Tracheal epithelial cell (primary cell): ENCODE measurements at places on chromosomes 3 and 15. TPM values are rescaled to one million over a fixed set of nuclear protein-coding genes. Genes with fewer than 3 reads are reported as not detected.

The CLDN1 gene
- 24.5 and 226 TPM in 2 replicates for total RNA-seq

The ARHGEF26 gene
- 0.24 and 0.85 TPM in 2 replicates for total RNA-seq

The LMAN1L gene
- total RNA-seq = 0.21 TPM in 1 of 2 replicates, not detected in the other

The SLC22A14 gene
- total RNA-seq = under 0.01 TPM in 1 of 2 replicates, not detected in the other

The TAGLN3 gene
- total RNA-seq = 1.1 and 3.6 TPM in 2 replicates

The GPR27 gene
- 1.5 and 1.9 TPM in 2 replicates for total RNA-seq

The CRABP1 gene
- not detected in 2 replicates for total RNA-seq

The ZNF80 gene
- not detected in 2 replicates for total RNA-seq

The MORC1 gene
- total RNA-seq = not detected in 2 replicates

The AGBL1 gene
- total RNA-seq = not detected in 2 replicates

The ROPN1 gene
- total RNA-seq = not detected in 2 replicates

The ARGFX gene
- total RNA-seq = not detected in 2 replicates

The MUSTN1 gene
- not detected in 2 replicates for total RNA-seq

The P2RY12 gene
- total RNA-seq = not detected in 2 replicates

The CCR3 gene
- not detected in 2 replicates for total RNA-seq

The DAPK2 gene
- 1.3 and 1.7 TPM in 2 replicates for total RNA-seq

The ZNF654 gene
- 8.5 and 14.9 TPM in 2 replicates for total RNA-seq

The SLC7A14 gene
- total RNA-seq = under 0.01 TPM in 2 replicates

The DLL4 gene
- total RNA-seq = under 0.01 TPM in 1 of 2 replicates, not detected in the other

The CPN2 gene
- not detected in 2 replicates for total RNA-seq

The TRPM1 gene
- total RNA-seq = under 0.01 TPM in 1 of 2 replicates, not detected in the other

The NPTN gene
- total RNA-seq = 106 and 109 TPM in 2 replicates

The HDC gene
- not detected in 2 replicates for total RNA-seq

The TUSC7 gene
- total RNA-seq = not detected in 2 replicates

The COMMD2 gene
- 34.7 and 40.9 TPM in 2 replicates for total RNA-seq

The C3orf52 gene
- 33.0 and 40.0 TPM in 2 replicates for total RNA-seq

The CLSTN2 gene
- total RNA-seq = 0.43 and 1.9 TPM in 2 replicates
